ENCODE measurements at places on chromosomes 4 and X.

DNA sequence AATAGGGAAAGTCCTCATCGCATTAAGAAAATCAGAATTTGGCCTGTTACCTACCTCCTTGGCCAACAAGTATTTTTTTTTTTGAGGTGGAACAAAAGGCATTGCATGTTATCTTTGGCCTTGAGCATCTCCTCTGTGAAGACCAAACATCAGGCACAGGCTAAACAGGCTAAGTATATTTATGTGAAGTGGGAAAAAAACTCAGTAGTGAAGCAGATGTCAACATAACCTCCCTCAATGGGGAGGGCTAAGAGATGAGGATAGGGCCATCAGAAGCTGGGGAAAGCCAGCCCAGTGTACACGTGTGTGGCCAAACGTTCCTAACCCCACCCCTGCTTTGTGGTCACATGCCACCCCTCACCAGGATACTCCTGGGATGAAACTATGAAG lies 102.5 kb downstream of the FNIP2 start:
- DNase-seq = no peak

GRCh38 chr4:188691811-188692210 lies 552.6 kb downstream of the TRIML1 start:
- DNase-seq = no peak

GRCh38 chr4:81786063-81786763 lies 314.5 kb upstream of the RASGEF1B start:
- DNase-seq = no peak

- DNase-seq = no peak
Measured at GRCh38 chrX:24659646-24660045, 12.5 kb upstream of the PCYT1B start.

- DNase-seq = no peak
Measured at GRCh38 chrX:91435395-91435794, 756 bp downstream of the PABPC5 start.

DNA sequence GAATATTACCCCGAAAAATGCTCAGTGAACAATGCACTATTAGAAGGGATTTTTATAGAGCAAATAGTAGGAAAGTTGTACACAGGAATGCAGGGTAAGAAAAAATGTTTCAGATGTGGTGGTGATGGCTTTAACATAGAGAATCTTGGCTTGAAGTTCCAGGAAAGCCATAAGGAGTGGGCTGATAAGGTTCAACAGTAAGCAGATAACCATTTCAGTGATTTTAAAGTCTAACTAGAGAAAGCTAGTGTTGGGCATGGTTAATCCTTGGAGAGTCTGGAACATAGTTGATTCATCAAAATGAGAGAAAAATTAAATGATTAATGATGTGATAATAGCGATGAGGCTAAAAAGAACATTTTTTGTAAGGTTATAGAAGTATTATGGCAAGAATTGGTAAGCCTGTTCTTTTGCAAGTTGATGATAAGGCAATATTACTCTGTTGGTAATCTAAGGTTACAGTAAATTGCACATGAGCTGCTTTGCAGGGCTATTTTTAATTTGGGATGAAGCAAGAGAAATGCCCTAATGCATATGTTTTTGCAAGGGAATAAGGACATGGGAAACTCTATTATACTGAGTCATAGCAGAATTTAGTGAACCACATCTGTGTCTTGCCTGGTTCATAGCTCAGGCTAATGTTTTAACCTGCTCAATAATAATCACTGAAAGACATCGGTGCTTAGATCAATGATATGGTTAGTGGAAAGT lies 44.3 kb downstream of the GALNTL6 start:
- DNase-seq = no peak

DNA sequence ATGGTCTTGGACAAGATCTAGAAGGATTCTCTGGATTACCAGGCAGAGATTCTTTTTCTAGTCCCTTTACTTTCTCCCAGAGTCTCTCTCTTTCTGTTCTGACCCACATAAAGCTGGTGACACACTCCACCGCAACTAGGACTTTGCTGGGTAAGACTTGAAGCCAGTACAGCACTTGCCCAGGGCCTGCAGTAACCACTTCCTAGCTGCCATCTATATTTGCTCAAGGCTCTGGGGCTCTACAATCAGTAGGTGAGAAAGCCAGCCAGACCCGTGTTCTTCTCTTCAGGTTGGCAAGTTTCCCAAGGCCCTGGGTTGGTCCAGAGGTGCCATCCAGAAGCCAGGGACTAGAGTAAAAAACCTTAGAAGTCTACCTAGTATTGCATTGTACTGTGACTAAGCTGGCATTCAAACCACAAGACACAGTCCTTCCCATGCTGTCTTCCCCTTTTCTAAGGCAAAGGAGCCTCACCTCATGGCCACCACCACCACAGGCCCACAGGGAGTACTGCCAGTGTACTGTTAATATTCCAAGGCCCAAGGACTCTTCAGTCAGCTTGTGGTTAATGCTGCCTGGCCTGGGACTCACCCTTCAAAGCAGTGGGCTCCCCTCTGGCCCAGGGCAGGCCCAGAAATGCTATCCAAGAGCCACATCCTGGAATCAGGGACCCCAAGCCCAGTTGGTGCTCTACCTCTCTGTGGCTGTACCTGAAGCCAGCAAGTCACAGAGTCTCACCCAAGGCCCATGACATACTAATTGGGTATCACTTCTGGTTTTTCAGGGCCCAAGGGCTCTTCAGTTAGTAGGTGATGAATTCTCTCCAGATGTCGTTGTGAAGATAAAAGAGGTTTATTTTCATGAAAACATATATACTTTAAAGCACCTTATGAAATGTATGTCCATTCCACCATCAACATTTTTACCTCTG lies 54.7 kb downstream of the CD38 start:
- DNase-seq = no peak

- peak; percentile 63 for DNase-seq
Measured at GRCh38 chr4:170026253-170027021, at the start of gene MFAP3L. MFAP3L (minus strand) TSS chr4:170026395; CDS start chr4:170005877, 20,518 bp downstream.

DNA sequence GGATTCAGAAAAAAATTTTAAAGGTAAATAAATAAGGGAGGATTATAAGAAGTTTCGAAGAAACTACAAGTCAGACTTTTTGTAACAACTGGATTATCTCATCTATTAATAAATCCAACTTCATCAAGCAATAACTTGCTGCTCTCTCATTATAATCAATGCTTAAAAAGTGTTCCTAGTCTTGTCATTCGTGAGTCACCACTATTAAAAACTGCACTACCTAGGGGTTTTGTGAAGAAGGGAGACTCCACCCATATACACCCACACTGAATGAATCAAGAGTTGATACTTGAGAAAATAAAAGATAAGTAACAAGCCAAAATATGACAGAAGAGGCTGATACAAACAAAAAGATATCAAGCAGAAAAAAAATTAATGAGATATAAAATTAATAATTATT lies 360.5 kb downstream of the ZNF674 start:
- no peak for DNase-seq

Measured in NCI-H510A (cell line).